Naive thymus-derived CD4-positive, alpha-beta T cell (primary cell): ENCODE measurements at places on chromosomes 7 and 10. TPM values are rescaled to one million over a fixed set of nuclear protein-coding genes. Genes with fewer than 3 reads are reported as not detected.

Gene RPP38
- total RNA-seq = 16.0 and 20.6 TPM in 2 replicates

Gene GNAT3
- not detected in 2 replicates for total RNA-seq

DNA sequence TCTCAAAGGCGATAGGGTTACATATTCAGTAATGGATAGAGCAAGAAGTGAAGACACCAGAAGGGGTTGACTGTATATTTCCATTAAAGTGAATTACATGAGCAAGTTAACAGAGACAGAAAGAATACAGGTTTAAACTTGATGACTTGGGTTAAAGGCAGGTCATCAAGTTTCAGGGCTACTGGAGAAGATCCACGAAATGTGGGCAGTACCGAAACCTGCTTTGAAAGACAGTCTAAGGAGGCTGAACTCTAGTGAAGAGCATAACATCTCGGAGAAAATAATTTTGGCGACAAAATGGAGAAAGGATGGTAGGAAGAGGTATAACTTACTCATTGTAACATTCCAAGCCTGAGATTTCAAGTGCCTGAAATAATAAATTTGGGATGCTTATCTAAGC, 26.6 kb upstream of the PLXDC2 start:
- no peak for DNase-seq

DNA sequence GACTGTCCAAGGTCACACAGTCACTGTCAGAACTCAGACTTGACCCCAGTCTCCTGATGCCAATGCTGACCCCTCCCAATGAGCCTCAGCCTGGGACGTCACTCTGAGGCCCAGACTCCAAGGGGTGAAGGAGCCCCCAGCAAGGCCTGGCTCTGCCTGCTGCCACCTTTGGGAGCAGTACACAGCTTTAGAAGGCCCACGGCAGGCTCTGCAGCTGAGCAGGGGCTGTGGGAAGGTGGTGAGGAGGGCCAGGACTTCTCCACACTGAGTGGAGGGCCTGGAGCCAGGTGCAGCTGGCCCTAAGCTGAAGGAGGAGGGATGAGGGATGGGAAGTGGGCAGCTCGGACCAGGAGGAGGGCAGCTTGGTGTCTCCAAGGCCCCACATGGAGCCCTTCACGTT, 23.9 kb upstream of the ZMIZ1 start:
- no peak for DNase-seq

GRCh38 chr10:110676016-110676415, 31.9 kb downstream of the RBM20 start:
- DNase-seq = no peak
